ENCODE measurements at places on chromosomes 1 and 21.

DNA sequence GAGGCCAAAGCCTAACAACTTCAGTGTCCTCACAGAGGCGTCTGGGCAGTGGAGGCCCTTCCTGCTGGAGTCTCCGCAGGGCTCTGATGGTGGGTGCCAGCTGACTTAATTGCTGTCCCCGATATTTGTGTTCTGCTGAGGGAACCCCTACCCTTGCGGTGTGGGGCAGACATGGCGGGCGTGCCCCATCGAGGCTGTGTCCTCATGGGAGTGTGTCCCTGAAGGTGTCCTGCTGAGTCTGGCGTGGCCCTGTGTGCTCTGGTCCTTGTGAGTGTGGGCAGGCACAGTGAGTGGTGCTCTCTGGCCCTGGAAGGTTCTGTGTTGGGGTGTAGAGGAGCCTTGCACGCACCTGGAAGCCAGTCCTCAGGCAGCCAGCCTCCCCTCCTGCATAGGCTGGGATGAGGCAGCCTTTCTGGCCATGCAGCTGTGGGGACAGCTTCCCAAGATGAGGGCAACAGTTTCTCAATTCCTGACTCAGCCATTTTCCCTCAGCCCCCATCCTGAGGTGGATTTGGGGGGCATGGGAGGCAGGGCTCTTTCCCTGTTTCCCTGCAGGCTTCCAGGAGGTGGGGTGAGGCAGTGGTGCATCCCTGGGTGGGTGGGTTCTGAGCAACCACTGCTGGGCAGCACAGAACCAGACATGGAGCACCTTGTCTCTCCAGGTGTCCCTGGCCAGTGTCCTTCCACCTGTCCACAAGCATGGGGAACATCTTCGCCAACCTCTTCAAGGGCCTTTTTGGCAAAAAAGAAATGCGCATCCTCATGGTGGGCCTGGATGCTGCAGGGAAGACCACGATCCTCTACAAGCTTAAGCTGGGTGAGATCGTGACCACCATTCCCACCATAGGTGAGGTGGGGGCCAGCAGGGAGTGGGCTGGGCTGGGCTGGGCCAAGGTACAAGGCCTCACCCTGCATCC is 6.5 kb downstream of the C1orf35 start:
- no peak for DNase-seq

DNA sequence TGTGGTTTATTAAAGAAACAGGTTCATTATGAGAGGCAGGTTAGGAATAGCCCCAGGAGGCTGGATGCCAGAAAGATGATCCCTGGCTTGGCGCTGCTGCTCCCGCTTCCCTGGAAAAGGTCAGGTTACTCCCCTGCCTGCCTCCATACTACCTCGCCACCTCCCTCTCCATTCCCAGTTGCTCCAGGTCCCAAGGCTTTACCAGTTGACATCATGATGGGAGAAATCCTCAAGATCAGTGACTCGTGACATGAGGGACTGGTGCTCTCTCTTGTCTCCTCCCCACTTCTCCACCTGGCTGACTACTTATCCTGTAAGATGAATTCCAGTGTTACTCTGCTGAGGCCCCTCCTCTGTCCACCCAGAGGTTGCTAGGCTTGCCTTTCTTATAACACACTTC is 19.7 kb downstream of the VASH2 start:
- no peak for DNase-seq

GRCh38 chr1:198493329-198493728 is 47.2 kb downstream of the ATP6V1G3 start:
- no peak for DNase-seq

DNA sequence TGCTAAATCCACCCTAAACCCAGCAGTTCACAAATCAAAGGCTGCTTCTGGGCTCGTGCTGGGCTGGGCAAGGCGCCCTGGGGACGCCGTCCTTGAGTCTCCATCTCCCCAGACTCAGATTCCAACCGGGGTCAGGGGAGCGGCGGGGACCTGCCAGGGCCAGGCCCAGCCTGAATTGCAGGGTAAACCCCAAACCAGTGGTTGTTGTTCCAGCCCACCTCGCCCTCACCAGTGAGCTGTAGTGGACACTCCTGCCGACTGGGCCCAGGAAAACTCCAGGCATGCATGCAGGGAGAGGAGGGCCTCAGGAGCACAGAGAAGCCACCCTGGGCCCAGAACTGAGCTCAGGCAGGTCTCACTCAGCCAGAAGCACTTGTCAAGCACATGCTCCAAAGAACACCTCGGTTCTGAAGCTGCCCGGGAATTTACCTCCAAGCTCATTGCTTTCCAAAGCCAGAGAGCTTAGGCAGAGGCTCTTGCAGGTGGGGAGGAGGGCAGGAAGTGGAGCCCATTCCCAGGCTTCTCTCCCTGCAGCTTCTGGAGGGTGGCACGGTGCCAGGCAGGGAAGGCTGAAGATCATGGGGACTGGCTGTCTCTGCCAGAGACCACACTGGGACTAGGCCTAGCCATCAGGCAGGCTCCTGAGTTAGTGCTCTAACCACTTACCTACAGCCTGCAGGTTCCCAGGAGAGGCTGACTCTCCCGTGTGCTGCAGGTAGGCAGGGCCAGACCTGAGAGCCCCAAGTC is 437.0 kb downstream of the MATN1 start:
- DNase-seq, result no peak

DNA sequence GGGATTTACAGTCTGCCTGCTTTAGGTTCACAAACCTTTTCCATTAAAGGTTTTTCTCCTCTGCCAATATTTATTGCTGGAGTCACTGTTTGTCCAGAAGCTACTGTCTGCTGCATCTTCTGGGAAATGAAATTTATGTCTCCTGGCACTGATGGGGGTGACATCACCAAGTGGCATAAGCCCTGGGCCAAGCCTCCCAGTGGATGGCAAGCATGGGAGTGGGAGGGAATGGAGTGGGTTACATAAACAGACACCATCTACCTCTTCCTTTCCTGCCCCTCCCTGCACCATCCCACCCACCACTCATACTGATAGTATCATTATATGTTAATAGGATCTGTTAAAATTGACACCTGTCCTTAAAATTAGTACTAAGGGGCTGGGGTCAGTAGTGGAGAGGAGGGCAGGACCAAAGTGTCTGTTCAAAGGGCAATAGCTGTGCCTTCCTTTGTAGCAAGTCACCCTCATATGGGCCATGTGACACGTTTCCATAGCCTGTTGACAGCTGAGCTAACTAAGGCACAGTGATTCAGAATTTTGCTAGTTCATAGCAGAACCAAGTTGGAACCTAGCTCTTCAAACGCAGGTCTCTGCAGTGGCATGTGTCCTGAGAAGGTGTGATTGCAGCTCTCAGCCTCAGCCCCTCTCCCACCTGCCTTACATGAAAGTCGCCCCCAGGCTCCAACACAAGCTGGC is 71.0 kb downstream of the MAB21L3 start:
- DNase-seq, result no peak

GRCh38 chr1:110482662-110483307 is 31.8 kb downstream of the PROK1 start:
- DNase-seq, result no peak

GRCh38 chr1:2414297-2414958 is 2.1 kb upstream of the PEX10 start:
- DNase-seq, result peak; percentile 24

DNA sequence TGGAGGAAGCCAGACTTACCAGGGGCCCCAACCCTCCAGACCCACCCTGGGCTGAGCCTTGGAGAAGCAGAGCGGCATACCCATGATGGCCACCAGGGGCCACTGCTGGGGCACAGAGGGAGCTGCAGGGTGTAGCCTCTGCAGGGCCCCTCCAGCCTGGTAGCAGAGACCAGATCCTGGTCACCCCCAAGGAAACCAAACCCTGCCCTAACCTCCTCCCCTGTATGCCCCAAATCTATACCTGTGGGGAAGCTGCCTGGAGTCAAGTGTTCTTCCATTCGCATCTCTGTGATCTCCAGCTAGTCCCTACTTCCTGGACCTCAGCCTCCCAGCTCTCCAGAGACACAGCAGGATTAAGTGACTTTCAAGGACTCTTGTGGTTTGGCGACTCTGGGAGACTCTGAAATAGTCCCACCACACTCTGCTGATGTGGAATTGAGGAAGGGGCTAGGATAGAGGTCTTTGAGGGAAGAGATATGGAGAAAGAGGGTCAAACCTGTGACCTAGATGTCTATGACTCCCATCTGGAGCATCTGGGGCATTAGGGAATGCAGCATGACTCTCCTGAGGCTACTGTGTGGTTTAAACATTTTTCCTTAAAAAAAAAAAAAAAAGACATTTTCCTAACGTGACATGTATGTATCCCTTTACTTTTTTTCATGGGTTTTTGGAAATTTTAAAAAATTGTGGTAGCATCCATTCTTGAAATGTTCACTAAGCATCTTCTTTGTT is 119.2 kb upstream of the IPO9 start:
- DNase-seq, result no peak

DNA sequence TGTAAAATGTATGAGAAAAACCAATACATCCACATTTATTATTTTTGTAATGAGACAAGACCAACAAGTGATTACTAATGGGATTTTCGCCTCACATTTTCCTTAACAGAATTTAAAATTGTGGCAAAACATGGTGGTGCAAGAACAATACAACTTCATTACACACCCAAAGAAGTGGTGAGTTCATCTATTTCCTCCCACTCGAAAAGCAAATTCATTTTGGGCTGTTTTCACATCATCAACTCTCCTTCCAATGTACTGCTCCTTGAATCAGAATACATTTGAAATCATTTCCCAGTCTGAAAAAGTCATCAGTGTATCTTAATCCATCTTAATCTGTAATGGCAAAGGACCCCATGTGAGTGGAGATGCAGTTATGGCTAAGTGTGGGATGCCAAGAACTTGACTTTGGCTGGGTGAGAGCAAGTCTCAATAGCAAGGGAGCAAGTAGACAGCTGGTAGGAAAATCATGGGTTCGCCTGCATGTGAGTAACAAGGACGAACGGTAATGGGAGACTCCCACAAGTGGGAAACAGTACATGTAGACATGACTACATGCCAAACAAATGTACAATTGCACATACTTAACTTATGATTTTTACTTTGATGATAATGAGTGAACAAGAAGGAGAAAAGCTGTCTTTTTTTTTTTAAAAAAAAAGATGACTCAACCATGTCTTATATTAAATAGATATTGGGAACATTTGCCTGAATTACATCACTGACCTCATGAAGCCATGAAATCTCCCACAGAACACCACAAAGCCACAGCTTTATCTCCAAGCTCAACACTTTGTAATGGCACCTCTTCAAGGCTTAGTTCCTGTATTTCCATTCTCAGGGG is 46.0 kb downstream of the RUNX1 start:
- DNase-seq, result peak; percentile 68

DNA sequence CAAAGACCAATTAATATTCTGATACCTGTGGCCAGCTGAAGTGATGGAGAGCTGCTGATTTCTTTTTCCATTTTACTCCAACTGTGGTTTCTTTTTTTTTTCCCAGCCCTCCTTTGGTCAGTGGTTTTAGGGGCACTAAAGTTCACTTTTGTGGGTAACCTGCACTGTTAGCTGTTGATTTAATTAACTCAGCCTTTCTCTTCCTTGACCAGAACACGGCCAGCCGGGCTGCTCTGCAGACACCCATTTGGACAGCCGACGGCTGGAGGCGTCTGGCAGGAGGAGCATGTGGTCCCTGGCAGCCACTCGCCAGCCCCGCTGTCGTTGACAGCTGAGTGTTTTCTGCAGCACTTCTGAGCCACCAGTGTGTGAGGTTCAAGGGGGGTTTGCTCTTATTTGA is 136.2 kb upstream of the RUNX3 start:
- DNase-seq, result no peak

DNA sequence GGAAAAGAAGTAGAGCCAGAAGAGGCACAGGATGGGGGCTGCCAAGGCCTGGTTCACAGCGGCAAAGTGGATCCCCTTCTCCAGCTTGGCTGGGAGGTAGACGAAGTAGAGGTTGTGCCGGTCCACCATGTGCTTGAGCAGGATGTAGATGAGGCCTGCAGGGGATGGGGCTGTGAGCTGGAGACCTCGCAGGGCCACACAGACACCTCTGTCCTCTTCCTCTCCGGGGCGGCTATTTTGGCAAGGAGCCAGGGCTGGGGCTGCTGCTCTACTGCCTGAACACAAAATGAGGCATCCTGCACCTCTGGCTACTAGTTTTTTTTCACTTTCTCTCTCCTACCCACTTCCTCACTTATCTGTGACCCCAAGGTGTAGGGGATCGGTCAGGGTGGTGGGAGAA is 32.3 kb downstream of the TMEM63A start:
- DNase-seq, result no peak

- no peak for DNase-seq
These were observed 37.1 kb upstream of the EXO1 start for GRCh38 chr1:241810769-241811405.

- no peak for DNase-seq
These were observed 18.1 kb downstream of the ITSN1 start for GRCh38 chr21:33660406-33660805.

DNA sequence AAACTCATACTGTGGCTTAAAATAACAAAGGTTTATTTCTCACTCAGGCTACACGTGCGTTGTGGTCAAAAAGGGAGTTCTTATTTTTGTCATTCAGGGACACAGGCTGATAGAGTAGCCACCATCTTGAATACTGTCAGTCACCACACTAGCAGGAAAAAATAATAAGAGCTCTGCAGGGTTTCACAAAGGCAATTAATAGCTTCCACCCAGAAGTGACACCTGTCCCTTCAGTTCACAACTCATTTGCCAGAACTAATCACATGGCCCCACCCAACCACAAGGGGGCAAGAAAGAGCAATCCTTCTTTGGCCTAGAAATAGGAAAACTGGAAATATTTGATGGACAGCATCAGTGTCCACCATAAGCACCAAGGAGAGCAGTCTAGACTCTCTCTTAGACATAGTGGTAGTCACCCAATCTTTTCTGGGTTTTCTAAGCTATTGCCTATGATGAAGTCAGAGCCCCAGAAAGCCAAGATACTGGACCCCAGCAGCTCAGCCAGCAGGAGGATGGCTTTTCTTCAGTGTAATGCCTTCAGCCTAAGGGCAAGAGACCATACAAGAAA is 8.2 kb downstream of the HAPLN2 start:
- DNase-seq, result no peak

DNA sequence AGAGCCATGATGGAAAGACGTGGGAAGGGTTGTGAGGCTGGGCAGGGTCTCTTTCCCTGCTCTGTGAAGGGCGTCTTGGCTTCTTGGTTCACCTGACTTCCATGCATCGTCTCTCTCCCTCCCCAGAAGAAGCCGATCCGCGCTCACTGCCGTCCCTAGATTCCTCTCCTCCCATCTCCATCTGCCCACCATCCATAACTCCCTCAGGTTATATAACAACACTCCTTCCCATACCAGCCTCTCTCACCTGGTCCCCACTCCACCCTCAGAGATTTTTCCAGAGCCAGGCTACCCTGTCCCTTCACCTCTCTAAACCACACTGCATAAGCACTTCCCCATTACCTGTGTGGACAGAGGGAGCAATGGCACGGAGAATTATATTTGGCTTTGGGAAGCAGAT is 6.0 kb downstream of the KCND3 start:
- no peak for DNase-seq
